MG63 (cell line): ENCODE measurements at places on chromosomes 13 and 19.

- DNase-seq, result no peak
Measured at GRCh38 chr13:34412817-34413375, 529.2 kb upstream of the NBEA start.

- no peak for DNase-seq
Measured at GRCh38 chr19:29171525-29171924, 41.4 kb downstream of the UQCRFS1 start.

- no peak for DNase-seq
Measured at GRCh38 chr13:111541752-111542529, 221.5 kb downstream of the TEX29 start.

- DNase-seq, result no peak
Measured at GRCh38 chr19:58549664-58550361, 5.1 kb downstream of the CHMP2A start.

DNA sequence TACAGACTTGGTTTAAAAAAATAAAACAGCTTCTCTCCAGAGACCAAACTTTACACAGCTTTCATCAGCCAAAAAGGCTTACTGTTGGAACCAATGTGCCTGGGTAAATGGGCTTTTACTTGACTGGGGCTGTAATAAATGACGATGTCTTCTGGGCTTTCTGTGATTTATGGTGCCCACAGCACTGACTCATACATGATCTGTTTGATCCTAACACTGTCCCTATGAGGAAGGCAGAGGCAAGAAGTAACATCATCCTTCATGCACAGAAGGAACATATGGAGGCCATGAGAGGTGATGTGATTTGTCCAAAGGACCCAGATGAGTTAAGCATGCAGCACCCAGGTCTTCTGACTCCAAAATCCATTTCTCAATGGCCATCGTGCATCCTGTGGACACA lies 77.4 kb downstream of the DOCK9 start:
- DNase-seq, result no peak

GRCh38 chr19:49787746-49788145 lies 20.9 kb downstream of the AP2A1 start:
- DNase-seq, result no peak

DNA sequence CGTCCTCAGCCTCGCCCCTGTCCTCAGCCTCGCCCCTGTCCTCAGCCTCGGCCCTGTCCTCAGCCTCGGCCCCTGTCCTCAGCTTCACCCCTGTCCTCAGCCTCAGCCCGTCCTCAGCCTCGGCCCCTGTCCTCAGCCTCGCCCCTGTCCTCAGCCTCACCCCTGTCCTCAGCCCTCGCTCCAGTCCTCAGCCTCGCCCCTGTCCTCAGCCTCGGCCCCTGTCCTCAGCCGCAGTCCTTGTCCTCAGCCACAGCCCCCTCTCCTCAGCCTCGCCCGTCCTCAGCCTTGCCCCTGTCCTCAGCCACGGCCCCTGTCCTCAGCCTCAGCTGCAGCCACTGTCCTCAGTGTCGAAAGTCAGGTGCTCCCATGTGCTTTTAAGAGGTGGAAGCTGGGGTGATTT lies 10.5 kb downstream of the C13orf46 start:
- no peak for DNase-seq

DNA sequence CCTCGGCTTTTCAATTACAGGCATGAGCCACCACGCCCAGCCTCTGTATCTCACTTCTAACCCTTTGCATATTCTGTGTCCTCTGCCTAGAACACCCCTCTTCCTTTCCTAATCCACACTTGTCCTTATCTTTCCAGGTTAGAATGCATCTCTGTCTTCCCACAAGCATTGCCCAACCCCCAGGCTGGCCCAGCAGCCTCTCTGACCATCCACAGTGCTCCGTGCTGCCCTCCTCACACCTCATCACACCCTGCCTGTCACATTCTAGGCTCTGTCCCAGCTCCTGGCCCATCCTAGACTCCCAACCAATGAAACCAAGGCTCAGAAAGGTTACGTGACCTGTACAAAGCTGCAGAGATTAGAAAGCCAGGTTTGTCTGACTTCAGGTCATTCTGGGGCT lies 11.3 kb downstream of the JAK3 start:
- no peak for DNase-seq

DNA sequence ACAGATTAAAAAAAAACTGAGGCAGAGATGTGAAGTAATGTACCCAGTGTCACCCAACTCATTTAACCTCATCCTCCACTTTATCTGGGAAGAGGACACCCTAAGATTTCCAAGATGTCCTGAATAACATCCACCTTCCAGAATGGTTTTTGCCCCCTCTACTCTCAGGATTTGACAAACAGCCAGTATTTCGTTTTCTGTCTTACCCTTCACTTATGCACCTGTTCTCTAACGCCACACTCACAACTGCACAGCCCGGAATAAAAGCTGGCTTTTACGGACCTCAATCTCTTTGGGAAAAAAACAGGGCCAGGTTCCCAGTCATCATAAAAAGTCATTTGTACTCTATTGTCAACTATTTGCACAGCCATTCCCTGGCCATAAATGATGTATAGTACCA lies 21.2 kb upstream of the CEACAM6 start:
- no peak for DNase-seq

DNA sequence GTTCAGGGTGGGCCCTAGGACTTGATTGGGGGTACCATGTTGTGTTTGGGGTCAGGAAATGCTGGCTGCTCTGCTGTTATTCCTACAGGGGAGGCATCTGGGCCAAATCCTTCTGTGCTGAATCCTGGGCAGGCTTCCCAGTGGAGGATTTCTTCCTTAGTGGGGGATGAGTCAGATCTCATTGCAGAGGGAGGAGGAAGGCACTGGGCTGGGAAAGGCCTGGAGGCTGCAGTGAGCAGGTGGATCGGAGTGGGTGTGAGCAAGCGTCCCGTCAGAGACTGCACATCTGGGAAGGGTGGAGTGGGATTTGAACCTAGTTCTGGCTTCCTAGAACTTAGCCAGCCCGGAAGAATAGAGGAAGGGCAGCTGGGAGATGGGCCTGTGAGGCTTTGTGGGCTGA lies 11.5 kb downstream of the CCDC124 start:
- DNase-seq, result peak; percentile 91

DNA sequence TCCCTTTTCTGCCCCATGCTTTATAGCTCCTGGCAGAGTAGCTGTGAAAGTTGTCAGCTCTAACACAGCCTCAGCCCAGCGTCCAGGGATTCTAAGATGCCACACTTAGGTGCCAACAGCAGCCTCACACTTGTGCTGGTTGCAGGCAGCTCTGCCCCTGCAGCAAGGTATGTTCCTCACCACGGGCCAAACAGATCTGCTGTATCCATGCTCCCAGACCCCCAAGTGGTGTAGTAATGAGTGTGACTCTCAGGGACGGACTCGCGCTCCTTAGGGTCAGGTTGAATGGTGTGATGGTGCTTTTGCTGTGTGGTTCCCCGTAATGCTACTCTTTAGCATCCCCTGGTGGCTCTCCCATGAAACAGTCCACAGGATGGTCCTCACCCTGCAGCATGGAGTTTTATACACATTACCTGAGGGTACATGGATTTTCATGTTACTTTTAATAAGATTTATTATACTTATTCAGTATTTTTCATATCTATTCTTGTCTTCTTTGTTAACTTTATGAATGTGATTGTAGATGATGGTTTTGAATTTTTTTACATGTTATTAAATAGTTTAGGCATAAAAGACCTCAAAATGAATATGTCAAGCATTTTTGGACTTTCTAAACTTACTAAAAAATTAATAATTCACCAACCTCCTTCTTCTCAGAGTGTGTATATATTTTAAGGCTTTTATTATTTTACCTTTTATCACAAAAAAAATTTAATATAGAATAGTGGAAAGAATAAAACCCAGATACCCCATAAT lies 232.5 kb downstream of the SLC7A1 start:
- peak; percentile 7 for DNase-seq
